Activated CD4-positive, CD25-positive, alpha-beta regulatory T cell treated with anti-CD3 and anti-CD28 coated beads, Interleukin-2, amount 50 U/mL, for 16 hours (primary cell): ENCODE measurements at places on chromosomes 12 and 14.

- DNase-seq, result no peak
These were observed 252.8 kb downstream of the TMEM117 start for GRCh38 chr12:44088647-44089046.

DNA sequence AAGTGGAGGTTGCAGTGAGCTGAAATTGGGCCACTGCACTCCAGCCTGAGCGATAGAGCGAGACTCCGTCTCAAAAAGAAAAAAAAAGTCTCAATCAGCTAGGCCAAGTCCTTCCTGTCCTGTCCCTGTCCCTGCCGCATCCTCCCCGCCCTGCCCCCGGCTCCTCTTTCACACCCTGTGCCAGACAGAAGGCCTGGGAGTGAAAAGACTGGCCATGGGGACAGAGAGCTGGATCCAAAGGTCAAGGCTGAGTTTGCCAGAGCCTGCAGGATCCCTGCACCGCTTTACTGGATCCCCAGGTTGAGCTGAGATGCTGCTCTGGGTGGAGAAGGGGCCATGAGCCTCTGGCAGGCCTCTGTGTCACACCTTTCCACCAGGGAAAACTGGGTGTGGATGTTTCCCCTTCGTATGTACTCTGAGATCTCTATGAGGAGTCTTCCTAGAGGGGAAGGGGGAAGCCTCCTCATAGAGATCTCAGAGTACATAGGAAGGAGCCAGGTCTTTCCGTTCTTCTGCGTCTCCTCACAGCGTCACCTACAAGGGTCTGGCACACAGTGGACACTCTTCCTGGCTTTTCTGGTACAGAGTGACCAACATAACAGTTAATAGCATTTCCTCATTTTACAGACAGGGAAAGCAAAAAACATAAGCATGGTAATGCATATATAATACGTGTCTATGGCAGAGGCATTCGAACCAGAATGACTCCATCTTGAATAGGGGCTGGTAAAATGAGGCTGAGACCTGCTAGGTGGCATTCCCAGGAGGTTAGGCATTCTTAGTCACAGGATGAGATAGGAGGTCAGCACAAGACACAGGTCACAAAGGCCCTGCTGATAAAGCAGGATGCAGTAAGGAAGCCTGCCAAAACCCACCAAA, 35.1 kb downstream of the NINJ2 start:
- DNase-seq, result no peak

GRCh38 chr12:124194264-124194892, 100.5 kb upstream of the RFLNA start:
- DNase-seq, result no peak

GRCh38 chr14:68109132-68109900, 289.7 kb downstream of the RAD51B start:
- DNase-seq, result no peak

GRCh38 chr12:90675106-90675505, 279.9 kb downstream of the CCER1 start:
- no peak for DNase-seq

DNA sequence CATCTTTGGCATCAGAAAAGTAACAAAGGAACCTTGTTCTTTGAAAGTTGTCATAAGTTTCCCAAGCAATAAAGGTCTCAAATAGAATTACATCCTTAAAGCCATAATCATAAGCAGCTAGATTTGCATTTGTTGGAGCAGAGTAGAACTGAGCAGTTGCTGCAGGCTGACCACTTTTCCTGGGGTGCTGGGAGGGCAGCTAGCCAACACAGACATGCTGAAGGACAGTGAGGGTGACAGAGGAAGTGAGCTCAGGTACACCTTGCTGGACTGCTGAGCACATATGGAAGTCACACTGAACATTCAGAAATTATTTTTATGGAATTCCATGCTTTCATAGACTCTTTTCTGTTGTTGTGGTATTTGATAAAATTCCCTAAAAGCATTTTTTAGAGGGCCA, 66.2 kb downstream of the MARK3 start:
- DNase-seq, result no peak

DNA sequence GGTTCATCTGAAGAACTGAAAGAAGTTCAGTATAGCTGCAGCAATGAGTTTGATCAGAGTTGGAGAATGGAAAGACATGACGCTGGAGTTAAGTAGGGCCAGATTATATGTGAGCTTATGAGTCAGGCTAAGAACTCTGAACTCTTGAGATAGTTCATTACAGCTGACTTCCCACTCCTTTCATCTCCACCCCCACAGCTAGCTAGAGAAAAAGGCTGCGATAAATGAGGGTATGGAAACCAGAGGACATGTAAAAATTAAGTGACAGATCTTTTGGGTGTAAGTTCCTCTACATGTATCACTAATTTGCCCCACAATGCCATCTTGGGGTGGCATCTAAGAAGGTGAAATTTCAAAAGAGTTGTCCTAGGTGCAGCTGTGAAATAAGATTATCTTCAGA, 28.6 kb downstream of the PYM1 start:
- DNase-seq, result no peak

GRCh38 chr12:82781309-82781997, 94.7 kb downstream of the TMTC2 start:
- no peak for DNase-seq

- DNase-seq, result no peak
These were observed 11.4 kb downstream of the MMP14 start for GRCh38 chr14:22847661-22848341.

GRCh38 chr12:54189198-54189539, 384 bp upstream of the SMUG1 start:
- DNase-seq, result no peak

DNA sequence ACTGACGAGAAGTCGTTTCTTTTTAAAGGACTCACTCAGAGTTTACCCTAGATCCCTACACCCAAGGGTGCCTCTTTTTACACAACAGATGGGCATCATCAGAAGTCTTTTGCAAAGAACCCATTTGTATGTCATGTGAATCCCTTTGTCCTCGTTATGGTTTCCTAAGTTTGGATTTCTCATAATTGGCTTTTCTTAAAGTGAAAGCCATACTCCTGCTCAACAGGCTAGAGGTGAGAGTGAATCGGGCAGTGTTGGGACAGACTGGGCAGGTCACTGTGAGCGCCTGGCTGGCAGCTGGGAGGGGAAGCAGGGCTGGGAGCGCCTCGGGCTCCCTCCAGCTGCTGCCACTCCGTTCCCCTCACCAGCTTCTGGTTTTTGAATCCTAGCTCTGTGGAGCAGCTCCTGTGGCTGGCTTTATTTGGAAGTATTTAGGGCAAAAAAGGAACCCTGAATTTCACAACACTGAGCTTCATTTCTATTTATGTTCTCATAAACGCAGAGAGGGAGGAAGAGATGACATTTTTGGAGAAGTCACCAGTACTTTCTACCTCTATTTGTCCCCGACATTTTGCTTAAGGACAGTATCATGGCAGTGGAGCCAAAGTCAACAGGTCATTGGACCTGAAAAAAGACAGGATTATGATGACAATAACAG, 63.8 kb upstream of the ACTN1 start:
- no peak for DNase-seq

DNA sequence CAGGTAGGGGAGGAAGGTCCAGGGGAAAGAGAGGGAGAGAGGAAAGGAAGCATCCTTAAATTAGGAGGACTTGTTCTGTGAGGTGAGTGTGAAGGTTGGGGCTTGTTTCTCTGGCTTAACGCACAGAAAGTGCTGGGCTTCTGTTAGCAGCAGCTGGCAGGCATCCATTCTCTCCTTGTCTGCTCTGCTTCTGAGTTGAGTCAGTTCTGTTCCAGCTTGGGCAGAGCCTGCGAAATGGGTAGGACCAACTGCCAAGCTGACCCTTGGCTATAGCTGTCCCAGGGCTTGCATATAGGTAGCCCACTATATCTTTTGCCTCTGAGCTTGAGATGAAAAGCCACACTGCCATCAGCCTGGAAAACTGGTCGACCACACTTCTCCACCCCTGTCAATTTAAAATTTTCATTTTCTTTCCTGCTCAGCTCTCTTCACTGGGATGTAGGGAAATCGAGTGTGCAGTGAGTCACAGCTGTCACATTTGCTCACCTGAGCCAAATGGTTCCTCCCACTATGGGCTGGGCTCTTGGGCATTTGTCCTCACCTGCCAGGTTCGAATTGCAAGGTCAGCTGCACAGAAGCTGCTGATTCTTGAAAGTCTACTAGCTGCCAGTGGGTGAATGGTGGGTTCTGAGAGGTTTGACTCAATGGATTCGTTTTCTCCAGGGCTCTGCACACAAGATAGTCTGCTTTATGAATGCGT, 256.4 kb upstream of the PWP1 start:
- DNase-seq, result no peak

- no peak for DNase-seq
These were observed 49.9 kb downstream of the PRICKLE1 start for GRCh38 chr12:42539696-42540095.

DNA sequence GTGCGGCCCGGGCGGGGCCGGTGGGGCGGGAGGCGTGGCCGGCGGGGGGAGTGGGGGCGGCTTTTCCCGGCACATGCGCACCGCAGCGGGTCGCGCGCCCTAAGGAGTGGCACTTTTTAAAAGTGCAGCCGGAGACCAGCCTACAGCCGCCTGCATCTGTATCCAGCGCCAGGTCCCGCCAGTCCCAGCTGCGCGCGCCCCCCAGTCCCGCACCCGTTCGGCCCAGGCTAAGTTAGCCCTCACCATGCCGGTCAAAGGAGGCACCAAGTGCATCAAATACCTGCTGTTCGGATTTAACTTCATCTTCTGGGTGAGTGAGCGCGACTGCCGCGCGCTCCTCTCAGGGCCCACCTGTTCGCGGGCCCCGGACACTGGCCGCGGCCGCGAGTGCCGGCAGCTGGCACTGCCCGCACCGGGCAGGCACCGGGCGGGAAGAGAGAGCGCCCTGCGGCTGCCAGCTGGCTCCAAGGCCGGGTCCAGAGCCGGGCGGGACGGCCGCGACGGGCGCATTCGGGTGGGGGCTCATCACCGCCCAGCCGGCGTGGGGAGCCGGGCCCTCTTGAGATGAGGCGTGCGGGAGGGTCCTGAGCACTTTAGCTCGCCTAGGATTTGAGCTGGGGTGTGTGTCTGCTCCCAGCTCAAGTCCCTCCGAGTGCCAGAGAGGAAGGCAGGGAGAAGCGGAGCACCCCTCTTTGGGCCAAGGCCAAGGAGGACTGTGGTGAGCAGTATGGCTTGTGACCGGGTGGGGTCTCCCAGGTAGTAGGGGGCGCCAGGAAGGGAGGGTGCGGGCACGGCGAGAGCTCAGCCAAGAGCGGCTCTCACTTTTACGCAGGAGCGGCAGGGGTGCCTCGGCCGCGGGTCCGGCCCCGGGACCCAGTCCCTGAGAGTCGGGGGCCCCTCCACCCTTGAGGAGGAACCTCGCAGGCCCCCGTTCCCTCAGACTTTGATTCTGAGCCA, at the start of gene CD9:
CD9 (plus strand) TSS at position 145 of the 957 bp plus-strand sequence; CDS start at position 245, 100 bp downstream.
- DNase-seq, result no peak

- DNase-seq, result no peak
These were observed 94.5 kb upstream of the VASH1 start for GRCh38 chr14:76666746-76667145.

DNA sequence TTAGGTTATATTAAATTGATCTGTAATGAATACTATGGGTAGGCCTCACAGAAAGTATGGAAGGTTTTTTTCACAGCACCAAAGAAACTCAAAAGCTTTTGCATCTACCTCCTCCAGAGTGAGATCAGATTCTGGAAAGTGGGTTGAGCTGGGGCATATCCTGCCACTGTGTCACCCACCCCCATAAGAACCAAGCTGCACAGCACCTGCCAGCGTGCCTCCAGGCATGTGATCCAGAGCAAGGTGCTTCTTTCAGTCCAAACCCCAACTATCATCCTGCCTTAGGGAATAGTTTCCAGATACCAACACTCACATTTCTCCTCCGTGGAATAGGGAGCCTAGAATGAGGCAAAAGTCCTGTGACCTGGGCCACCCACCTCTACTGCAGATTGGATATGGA, 42.6 kb upstream of the PRB2 start:
- no peak for DNase-seq

DNA sequence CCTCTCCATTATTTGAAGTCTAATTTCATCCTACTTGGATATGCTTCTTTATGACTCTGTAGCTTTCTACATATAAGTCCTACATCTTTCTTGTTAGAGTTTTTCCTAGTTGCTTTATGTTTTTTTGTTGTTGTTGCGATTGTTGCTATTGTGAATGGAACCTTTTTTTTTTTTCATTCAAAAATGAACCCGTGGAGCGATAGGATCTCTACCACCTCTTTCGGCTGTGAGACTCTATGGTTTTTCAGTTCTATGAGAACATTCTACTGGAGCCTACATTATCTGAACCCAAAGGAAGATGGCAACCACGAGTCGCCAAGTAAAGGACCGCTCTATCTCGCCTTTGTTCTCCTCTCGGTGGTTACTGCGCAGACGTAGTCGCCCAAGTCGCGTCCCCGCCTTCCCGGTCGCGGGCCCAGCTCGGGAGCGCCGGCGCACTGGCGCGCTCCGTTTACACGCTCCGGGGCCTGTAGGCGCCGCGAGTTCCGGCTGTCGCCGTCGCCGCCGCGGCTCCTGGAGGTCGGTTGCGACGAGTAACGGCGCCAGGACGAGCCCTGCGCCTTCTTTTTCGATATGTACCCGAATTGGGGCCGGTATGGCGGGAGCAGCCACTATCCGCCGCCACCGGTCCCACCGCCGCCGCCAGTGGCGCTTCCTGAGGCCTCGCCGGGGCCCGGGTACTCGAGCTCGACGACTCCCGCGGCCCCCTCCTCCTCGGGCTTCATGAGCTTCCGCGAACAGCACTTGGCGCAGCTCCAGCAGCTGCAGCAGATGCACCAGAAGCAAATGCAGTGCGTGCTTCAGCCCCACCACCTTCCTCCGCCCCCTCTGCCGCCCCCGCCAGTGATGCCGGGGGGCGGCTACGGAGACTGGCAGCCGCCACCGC, at the start of gene YLPM1:
YLPM1 (plus strand) TSS at position 400 of the 886 bp plus-strand sequence; CDS start at position 574, 174 bp downstream.
- peak; percentile 87 for DNase-seq

DNA sequence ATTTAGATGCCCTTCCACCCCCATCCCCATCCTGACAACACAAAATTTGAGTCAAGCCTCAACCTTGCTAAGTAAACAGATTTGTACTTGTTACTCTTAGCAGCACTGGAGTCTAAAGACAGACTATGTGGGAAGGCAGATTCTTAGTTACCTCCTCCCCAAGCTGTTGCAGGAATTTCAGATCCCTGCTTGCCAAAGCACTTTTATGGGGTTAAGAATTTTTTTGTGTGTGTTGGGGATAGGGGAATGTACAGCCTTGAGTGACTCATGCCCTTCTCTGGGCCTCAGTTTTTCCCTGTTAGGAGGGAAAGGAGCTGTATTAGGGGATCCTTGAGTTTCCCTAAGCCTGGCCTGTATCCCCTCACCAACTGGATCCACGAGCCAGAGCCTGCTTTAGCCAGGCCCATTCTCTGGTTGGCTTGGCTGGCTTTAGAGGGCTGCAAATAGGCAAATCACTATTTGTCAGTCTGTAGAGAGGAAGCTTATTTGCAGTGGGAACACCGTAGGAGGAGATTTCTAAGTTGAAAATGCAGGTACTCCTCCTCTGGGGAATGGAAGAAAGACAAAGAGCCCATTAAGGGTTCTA, 27.7 kb upstream of the RNU6-8 start:
- DNase-seq, result no peak

DNA sequence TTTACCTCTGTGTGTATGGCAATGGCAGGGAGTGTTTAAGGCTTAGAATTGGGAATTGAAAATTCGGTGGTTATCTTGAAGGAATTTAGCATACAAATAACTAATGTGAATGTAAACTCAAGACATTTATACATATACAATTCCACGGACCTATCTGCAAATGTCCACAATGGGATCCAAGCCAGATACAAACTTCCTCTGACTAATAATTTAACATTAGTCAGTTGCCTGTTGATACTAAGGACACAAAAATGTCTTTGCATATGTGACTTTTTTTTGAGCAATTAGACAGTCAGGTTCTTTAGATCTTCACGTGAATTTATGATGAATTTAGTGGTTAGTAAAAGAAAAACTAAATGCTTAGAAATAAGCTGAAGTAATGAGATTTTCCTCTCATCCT, 40.5 kb downstream of the ESR2 start:
- DNase-seq, result no peak

- DNase-seq, result no peak
These were observed 96.0 kb upstream of the TMTC1 start for GRCh38 chr12:29879606-29880308.
